Breast epithelium (tissue), 4 donors: ENCODE measurements at places on chromosomes 5 and 9.

DNA sequence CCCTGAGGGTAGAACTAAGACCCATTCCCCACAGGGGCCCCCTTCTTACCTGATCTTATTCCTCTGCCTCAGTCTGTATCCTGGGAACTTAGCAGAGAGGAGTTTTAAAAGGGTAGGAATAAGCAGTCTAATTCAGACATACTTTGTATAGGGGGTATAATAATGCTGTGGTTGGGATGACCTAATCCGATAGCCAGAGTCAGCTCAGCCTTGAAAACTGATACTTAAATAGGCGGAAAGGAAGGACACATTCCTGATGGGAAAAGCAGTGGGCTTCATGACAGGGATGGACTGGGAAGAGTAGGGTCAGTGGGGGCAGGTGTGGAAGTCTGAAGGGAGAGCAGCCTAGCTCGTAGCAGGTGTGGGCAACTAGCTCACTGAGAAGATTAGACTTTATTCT is 52.2 kb upstream of the TESK1 start:
- no peak for DNase-seq

DNA sequence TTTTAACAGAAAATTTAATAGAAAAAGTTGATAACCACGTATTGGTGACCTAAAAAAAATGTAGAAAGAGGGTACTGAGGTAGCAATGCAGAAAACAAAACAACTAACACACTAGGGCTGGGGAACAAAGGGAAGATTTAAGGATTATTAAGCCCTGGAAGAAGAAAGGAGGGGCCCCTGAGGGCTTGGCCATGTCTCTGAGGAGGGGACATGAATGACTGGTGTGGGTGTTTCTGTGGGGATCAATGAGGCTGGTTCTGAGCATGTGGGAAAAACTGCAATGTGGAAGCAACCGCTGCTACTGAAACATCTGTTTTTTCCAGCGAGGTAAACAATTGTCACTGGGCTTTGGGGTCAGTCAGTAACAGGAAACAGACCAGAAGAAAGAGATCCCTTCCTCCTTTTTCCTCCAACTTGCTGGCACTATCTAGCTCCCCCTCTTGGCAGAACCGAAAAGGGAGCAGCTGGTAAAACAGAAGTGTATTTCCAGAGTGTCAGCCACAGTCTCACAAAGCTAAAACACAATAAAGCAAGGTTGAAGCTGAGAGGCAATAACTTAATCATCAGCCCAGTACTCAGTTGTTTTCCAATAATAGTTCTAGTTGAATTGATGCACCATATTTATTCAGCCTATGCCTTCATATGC is 48.3 kb downstream of the ATPSCKMT start:
- DNase-seq = no peak

GRCh38 chr5:52786949-52787599 is 642 bp upstream of the ITGA1 start:
- no peak for DNase-seq

GRCh38 chr5:112312295-112313275 is 106.5 kb downstream of the EPB41L4A start:
- DNase-seq = no peak

DNA sequence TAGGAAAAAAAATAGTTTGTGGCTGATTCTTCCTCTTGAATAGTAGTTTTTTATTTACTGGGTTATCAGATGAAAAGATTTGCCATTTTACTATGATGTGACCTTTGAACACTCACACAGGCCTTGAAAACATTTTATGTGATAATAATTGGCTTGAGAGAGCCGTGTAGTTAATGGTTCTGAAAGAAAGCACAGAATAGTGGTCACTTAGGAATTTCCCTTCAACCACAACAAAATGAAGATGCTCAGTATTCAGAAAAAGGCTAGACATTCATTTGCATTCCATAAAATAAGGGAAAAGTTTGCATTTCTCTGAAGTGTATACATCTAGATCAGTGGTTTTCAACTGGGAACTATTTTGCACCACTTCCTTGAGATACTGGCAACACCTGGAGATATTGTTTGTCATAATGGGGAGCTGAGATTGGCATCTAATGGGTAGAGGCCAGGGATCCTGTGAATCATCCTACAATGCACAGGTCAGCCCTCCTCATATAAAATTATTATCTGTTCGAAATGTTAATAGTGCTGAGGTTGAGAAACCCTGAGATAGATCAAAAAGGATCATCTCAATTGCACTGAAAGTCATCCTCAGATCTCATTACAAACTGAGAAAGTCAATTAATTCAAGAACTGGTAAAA is 446.4 kb upstream of the CCNG1 start:
- DNase-seq = no peak

DNA sequence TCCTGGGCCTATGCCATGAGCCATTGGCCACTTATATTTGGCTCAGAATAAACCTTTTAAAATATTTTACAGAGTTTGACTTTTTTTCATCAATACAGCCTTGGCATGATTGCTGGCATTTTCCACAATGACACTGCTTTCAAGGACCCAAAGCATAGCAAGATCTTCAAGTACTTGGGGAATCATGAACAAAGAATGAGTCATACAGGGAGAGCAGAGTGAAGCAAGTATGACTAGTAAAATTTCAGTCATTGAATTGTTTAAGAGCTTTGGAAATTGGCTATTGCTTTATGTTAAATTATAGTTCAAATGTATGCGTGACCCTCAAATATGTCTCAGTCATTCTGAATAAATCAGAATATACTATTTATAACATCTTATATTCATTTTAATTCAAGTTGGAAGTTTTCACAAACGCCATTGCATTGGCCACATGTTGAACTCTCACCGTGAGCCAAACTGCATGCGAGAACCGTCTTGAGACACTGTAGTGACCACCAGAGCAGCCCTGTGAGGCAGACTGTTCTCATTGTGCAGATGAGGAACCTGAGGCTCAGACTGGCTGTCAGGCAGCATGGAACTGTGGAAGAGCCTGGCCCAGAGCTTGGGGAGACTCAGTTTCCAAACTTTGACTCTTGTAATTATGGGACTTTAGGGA is 52.9 kb downstream of the GDNF start:
- DNase-seq = no peak

DNA sequence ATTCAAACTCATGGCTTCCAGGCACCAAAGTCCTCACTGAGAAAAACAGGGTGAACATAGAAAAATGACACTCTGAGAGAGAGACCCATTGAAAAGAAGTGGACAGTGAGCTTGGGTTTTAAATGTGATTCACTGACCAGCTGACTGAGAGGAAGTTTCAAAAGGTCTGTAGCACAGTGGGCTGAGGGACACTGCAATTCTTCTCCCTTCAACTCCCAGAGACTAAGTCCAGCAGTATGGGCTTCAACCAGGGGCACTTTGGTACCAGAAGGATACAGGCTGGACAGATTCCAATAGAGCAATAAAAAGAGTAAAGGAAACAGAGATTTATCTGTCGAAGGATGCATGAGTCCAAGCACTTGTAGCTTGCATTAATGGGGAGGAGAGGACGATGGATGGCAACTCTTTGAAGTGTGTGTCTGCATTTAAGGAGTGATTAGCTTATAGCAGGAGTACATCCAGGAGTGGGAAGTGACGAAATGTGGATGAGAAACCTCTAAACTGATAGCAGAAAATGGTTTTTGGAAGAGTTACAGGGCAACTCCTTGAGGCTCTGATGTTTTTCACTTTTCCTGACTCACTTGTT is 117.0 kb upstream of the ANKRD55 start:
- DNase-seq = no peak

- no peak for DNase-seq
Measured at GRCh38 chr5:139468421-139468931, 2.3 kb upstream of the SMIM33 start.

GRCh38 chr5:126695091-126695490 is 81.8 kb upstream of the LMNB1 start:
- no peak for DNase-seq

DNA sequence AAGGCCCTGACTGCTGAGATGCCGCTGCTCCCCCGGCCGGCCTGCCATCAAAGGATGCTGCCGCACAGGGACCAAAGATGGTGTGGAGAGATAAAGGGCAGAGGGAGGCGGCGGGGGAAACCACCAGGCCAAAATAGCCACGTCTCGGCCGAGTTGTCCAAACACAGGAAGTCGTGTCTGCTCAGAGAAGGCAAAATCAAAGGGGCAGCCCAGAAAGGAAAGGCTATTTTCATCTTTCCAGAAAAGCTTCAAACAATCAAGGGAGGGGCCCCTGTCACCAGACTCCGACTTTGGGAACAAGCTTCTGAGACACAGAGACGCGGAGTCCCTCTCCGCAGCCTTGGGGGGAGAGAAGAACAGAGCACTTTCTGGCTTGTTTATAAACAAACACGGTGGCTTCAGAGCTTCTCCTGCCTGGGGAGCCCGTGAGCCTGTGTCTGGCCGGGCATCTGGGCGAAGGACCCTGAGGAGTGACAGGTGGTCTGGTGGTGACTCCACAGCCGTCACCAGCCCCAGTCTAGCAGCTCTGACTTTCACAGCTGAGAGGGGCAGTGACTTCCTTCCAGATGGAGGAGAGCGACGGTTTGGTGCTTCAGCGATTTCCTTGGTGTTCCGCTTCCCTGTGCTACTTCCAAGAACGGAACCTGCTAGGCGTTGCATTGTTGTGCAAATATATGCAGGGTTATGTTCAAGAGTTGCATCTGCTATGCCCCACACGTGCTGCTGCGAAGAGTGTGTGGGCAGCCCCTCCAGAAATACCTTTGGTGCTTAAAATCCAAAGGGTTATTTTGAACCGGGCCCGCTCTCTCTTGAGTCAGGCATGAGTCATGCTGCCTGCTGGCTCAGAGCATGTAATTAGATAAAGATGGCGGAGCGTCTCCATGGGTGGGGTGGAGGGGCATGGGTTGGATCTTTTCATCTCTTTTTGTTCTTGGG is 24.0 kb downstream of the ADAMTSL2 start:
- no peak for DNase-seq

GRCh38 chr9:113511856-113512761 is 48.6 kb downstream of the RGS3 start:
- DNase-seq = no peak

- DNase-seq = no peak
Measured at GRCh38 chr5:124631874-124632550, 114.4 kb downstream of the ZNF608 start.

DNA sequence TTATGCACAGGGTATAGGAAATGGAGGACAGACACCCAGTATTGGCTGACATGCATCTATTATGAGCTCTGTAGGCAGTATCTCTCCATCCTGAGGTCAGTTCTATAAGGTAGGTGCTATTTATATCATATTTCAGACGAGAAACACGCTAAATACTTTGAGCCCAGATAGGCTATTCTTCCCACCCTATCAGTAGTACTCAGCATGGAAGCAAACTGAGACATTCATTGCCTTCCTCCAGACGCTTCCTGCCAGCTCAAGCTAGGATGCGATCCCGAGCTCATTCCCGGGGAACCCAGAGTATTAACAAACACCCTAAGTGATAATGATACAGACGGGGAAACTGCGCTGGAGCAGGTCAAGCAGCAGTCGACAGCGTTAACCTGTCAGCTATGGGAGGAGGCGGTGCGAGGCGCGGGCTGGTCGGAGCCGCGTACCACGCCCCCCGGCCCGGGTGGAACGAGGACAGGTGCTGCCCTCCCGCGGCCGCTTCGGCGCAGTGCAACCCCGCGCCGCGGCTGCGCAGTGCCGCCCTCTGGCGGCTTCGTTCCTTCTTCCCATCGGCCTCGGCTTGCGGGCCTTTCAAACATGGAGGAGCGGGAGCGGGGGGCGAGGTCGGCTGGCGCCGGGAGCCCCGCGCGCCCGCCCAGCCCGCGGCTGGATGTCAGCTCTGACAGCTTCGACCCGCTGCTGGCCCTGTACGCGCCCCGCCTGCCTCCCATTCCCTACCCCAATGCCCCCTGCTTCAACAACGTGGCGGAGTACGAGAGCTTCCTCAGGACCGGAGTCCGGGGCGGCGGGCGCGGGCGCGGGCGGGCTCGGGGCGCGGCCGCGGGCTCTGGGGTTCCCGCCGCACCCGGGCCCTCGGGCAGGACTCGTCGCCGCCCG is at the start of gene LSM11:
Gene LSM11, plus strand, starts transcription at position 550 of the 888 bp plus-strand sequence. Its CDS starts 39 bp downstream, at position 589.
- DNase-seq = peak; percentile 83

GRCh38 chr9:6739218-6739617 is 18.6 kb upstream of the KDM4C start:
- DNase-seq = no peak

DNA sequence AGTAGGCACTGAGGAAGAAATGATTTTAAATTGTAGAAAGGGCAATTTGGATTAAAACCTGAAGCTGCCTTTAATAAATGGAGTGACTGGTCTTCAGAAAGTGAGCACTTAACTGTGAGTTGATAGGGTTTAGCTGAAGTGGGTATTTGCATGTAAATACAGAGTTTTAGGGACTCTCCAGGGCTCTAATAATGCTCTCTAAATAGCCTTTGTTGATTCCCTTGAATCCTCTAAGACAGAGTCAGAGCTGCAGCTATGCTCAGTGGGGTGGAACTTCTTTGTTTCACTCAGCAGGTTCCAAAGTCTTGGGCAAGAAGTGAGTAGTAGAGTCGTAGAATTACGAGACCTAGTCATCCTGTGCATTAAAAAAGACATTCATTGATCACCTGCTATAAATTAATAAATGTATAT is 21.4 kb downstream of the GLRA1 start:
- no peak for DNase-seq

- DNase-seq = no peak
Measured at GRCh38 chr9:113794721-113795120, 81.4 kb upstream of the ZNF618 start.

- DNase-seq = no peak
Measured at GRCh38 chr9:113375057-113376023, 1.4 kb downstream of the HDHD3 start.

DNA sequence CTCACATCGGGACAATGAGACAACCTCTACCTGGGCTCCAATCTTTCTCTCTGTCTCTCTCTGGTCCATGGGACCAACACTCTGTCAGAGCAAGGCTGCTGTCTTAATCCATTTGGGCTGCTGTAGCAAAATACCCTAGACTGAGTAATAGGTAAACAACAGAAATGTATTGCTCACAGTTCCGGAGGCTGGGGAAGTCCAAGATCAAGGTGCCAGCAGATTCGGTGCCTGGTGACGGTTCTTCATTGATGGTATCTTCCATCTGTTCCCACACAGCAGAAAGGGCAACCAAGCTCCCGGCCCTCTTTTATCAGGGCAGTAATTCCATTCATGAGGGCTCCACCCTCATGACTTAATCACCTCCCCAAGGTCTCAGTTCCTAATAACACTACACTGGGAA is 61.3 kb upstream of the SPOCK1 start:
- DNase-seq = no peak

DNA sequence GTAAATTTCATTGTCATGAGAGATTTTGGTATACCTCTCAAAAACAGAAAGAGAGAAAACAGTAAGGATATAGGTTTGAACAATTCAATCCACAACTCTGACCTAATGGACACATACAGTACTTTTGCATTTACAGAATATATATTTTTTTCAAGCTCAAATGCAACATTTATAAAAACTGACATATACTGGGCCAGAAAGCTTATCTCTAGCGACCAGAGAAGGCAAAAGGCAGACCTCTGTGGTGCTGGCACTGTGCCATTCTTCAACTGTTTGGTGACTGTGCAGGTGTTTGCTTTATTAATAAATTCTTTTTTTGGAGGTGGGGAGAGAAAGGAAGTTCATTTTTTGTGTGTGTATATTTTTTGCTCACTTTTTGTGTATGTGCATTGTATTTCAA is 6.0 kb upstream of the PLAC8L1 start:
- DNase-seq = no peak

- no peak for DNase-seq
Measured at GRCh38 chr5:113675166-113675565, 161.7 kb downstream of the YTHDC2 start.
